AG04450 (cell line): ENCODE measurements at places on chromosomes 4 and X. TPM values are rescaled to one million over a fixed set of nuclear protein-coding genes. Genes with fewer than 3 reads are reported as not detected.

Gene NMU
- polyA plus RNA-seq = not detected in 2 replicates

DNA sequence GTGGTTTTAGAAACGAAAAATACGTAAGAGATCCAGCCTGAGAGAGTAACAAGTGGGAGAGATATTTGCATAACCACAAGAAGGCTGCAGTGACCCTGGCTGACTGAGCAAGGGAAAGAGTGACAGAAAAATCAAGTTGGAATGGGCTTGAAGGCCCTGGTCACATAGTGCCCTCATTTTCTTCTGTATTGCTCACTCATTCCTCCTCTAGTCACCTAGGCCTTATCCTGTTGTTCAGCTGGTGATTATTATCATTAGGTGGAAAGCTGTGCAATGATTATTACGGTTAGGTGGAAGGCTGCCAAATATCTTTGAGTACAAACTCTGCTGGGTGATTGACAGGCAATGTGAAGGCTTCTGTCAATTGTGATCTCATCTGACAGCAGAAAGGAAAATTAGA is 2384.1 kb downstream of the PCDH7 start:
- DNase-seq = no peak

DNA sequence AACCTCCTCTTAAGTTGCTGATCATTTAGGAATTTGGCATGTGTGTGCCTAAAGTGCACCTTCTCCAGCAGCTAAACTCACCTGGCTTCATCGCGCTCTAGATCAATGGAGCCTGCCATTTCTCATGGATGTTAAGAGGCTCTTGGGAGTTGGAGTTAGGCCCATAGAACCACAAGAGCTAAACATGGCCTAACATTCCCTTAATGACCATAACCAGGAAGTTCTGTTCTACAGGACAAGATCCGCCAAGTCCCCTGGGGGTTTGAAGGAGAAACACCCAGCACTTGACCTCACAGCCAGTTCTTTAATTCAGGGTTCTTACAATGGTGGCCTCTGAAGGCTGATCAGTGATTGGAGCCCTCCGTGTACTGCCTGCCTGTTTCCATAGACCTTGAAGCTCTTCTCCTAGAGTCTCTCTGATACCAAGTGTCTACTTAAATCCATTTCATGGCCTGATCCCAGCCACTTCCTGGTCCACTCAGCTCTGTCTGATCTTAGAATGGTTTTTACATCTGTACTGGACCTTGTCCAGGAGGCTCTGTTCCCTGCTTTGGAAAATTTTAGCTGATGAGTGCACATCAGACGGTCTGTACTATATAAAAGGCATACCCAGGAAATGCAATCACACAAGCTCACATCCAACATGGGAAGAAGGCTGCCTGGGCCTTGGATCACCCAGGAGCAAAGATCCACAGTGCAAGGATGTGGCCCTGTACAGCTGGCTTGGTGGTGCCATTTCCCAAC is 45.1 kb downstream of the RPS3A start:
- DNase-seq = no peak

Gene CSAG2
- polyA plus RNA-seq = not detected in 2 replicates
